LNCaP clone FGC (cell line): ENCODE measurements at places on chromosomes 2 and 18.
A peak's percentile ranks its signal among the peaks of the same experiment; 100 is the strongest.

GRCh38 chr2:112019569-112019982 is 35.5 kb upstream of the TMEM87B start:
- no peak for DNase-seq

DNA sequence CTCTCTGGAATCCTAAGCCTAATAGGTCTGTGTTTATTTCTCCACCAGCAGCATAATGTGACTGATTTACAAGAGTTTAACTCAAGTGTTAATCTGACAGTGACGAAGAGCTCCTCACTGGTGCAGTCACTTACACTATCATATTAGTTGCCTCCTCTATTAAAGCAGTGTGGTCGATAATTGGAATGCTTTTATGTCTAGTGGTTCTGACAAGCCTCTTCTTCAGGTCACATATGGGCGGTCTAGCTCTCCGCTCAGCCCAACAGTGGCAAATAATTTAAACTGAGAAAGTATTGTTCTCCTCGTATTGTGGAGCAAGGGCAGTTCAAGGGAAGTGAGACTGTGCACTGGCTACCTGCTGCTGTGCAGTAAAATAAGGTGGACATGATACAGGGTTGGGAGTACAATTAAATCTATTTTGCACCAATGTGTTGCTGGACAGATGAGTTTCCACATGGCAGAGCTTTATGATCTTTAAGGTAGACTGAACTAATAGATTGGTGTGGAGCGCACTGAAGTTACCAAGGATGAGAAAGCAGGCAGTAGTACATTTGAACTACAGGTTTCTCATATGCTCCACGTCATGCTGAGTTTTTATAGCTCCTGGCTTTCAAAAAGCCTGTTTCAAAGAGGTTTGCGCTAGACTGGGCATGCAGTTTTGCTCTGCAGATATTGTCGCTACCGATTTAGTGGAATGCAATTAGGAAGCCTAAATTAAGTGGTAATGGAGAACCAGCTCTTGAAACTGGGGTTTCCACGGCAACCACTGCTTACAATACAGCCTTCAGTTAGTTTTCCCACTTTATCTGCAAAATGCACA is 151.7 kb upstream of the POU3F3 start:
- no peak for DNase-seq

DNA sequence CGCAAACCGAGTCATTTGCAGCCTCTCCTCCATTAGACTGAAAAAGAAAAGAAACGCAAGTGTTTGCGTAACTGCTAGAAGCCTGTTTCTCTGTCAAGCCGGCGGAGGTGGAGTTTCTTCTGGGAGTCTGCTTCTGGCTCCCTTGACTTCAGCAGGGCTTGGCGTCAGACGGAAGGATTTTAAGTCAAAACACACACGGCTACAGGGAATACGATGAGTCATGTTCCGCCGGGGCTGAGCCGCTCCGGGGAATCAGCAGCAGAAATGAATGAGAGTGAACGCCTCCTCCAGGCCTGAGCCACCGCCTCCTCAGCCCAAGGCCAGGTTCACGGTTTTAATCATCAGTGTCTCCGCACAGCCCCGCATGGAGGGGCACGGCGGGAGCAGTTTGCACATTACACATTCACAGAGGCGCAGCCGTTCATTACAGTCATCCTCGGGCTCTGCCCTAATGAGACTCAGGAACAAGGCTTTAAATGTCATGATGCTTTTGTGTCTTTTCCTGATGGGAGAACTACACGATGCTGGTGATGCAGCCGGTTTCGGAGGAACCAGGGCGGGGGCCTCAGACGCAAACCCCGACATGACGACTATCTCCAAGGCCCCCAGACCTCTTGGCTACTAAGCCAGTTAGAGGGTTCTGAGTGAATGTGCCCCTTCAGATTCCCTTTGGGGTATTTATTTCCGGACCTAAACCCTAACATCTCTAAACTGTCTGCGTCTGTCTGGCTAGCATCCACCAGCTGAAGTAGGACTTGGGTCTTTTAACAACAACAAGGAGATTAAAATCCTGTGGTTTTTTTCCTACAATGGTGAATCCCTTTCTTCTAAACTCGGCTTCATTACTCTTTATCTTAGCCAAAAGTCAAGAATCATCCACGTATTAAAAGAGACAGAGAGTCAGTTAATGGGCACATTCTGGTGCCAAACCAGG is 11.1 kb upstream of the SCG2 start:
- no peak for DNase-seq

DNA sequence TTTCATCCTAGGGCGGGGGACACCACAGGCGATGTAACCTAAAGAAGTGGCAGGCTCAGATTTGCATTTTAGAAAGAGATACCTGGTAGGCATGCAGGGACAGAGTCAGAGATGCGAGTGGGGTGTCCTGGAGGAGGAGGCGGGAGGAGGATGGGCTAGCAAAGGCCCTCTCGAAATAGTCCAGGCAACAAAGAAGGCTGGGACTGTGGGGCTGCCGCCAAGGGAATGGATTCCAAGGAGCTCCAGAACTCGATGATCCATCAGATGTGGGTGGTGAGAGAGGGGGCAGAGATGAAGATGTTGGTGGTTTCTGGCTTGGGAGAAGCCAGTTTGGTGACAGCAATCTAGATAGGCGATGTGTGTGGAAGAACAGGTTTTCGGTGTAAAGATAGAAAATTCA is 12.5 kb upstream of the INPP5D start:
- no peak for DNase-seq

- no peak for DNase-seq
These were observed 23.8 kb downstream of the FBXO41 start for GRCh38 chr2:73260338-73260984.

- no peak for DNase-seq
These were observed 147.7 kb upstream of the PXDN start for GRCh38 chr2:1891971-1892486.

DNA sequence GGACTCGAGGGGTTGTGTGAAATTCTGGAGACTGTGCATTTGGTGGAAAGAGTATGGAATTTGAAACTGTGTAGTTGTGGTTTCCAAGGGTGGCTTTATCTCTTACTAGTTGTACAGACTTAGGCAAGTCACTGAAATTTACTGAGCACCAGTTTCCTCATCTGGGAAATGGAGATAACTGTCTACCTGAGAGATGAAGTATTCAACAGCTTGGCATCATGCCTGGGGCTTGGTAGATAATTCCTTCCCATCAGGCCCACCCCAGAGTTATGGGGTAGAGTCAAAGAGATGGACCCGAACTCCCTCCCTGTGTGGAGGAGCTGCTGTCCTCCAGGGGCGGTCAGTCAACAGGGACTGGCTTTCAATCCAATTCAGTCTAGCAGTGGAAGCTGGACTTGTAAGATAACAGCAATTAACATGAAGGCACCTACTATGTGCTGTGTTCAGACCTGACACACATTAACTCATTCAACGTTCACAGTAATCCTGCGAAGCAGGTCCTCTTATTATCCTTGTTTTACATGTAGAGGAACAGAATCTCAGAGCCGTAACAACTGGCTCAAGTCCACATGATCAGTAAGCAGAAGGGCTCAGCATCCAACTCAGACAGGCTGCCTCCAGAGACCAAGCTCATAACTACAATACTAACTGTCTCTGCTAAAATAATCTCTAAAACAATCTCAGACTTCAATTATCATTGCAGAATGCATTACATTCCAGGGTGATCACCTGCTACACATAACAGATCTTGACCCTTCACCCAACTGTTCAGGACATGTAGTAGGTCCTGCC is 432.1 kb downstream of the LPIN1 start:
- no peak for DNase-seq

- DNase-seq = no peak
These were observed 16.9 kb upstream of the CD28 start for GRCh38 chr2:203689426-203690116.

GRCh38 chr2:6692056-6692455 is 173.7 kb downstream of the CMPK2 start:
- DNase-seq = peak; percentile 76

DNA sequence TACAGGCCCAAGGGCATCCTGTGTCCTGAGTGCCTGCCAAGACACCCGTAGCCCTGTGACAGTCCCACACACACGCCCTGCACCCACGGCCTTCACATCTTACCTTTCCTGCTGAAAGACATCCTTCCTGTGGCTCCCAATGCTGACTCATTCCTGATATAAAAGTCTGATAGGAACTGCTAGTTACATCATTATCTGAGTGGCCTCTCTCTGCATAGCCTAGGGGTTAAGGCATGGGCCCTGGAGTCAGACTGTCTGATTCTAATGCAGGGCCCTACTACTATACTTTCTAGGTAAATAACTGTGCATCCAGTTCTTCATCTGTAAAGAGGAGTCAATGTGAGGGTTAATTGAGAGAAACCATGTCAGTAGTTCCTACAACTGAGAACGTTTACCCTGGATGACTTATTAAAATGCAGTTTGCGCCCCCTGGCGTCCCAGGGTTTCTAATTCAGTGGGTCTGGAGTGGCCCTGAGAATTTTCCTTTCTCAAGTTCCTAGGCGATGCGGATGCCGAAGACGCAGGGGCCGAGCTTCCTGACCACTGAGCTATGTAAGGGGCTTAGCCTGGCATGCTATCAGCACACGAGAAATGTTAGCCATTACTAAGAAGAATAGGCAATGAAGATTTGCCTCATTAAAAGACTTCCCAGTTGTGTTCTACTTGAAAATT is 6.0 kb upstream of the GPR45 start:
- no peak for DNase-seq

GRCh38 chr18:11577271-11578112 is 31.9 kb upstream of the SLC35G4 start:
- no peak for DNase-seq

- no peak for DNase-seq
These were observed 825.8 kb downstream of the SOCS6 start for GRCh38 chr18:71114550-71115210.

- no peak for DNase-seq
These were observed 117.0 kb upstream of the EPAS1 start for GRCh38 chr2:46180189-46180588.

DNA sequence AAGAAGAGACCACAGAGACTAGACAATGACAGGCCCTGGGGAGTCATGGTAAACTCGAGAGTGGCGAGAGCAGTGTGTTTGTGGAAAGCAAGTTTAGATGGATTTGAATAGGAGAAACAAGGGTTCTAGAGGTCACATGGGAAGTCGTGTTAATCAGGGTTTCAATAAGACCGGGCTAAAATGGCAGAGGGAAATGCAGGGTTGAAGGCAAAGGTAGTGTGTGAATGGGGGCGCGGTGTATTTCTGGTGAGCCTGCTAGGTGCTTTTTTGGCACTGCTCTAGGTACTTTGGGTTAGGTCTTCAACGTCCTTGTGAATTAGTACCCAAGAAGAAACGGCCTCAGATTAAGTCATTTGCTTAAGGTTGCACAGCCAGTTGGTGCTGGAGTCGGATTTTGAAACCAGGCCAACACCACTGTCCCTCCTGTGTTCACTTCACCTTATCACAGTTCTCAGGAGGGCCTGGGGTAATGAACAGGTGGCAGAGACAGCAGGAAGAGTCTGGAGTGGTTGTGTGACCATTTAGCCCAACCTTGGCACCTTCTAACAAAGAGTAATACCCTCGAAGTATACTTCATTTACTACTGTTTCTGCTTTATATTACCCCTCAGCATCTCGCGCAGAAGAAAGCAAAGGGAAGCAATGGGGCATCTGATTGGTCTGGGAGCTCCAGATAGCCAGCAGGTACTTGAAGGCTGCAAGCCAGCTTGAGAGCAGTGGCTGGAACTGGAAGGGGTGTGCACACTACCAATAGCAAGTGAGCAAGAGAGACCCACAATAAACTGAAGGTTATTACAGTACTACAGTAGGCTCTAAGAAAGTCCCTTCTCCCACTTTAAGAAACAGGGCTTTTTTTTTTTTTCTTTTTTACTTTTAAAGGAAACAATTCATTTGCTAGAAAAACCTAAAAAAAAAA is 33.4 kb upstream of the GAREM2 start:
- peak; percentile 28 for DNase-seq

- no peak for DNase-seq
These were observed 3.1 kb downstream of the GORASP2 start for GRCh38 chr2:170932166-170932565.

- DNase-seq = no peak
These were observed 640.9 kb upstream of the SOX11 start for GRCh38 chr2:5051300-5051699.

DNA sequence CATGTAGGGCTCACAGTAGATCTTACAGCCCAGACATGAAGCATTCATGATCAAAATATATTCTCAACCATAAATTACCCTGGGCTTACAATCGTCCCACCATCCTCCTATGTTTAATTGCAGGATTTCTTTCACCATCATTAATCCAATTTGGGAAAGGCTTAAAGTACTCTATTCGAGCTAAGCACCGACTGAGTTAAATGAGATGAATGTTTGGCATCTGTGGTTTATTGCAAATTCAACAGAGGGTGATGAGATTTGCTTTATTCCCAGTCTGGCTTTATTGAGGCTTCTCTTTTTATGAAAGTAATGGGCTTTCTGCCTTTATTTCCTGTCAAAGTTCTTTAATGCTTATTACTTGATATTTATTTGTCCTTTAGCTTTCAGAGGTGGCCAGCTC is 159.0 kb downstream of the METTL4 start:
- no peak for DNase-seq

DNA sequence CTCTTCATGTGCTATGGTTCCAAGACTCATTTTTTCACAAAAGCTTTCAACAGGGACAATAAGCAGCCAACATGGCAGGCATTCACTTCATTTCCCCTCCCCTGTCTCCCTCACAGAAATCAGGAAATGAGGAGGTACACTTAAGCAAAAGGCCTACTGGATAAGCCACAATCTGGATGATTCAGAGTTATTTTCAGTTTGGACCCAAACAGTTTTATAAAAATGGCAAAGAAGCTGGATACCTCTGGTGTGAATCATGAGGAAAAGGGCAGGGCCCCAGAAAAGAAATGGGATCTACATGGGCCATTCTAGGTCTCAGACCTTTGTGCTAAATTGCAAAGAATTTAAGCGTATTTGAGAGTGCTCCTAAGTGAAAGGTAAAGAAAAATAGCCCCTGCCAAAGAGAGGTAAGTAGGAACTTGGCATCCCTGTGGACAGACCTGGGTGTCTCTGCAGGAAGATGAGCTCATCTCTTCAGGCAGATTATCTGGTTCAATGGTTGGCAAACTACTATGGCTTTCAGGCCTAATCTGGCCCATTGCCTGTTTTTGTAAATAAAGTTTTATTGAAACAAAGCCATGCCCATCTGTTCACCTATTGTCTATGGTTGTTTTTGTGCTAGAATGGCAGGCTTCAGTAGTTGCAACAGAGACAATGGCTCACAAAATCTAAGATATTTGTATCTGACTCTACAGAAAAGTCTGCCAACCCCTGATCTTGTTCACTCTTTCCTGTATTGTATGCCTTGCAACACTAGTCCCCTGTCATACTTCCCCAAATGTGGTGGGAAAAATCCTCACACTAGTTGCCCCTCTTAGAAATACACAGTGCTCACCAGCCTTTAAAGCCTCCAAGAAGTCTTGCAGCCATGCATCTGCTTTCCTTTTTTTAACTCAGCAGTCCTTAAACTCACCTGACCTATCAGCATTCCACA is 315.0 kb downstream of the ALK start:
- DNase-seq = no peak

- DNase-seq = no peak
These were observed 102.2 kb downstream of the LRRC30 start for GRCh38 chr18:7333025-7333562.

- peak; percentile 36 for DNase-seq
These were observed 231.4 kb downstream of the LRRTM1 start for GRCh38 chr2:80073134-80073561.
